ENCODE measurements at places on chromosomes 11 and 22. TPM values are rescaled to one million over a fixed set of nuclear protein-coding genes. Genes with fewer than 3 reads are reported as not detected.
A peak's percentile ranks its signal among the peaks of the same experiment; 100 is the strongest.

The SMIM35 gene
- total RNA-seq, result not detected

The HSD17B12 gene
- 84.9 TPM for total RNA-seq

The MTFP1 gene
- 16.6 TPM for total RNA-seq

The OR10G4 gene
- not detected for total RNA-seq

The KLHL35 gene
- 0.55 TPM for total RNA-seq

The OR52N5 gene
- not detected for total RNA-seq

The TMA7B gene
- total RNA-seq, result not detected

The C11orf71 gene
- 8.5 TPM for total RNA-seq

DNA sequence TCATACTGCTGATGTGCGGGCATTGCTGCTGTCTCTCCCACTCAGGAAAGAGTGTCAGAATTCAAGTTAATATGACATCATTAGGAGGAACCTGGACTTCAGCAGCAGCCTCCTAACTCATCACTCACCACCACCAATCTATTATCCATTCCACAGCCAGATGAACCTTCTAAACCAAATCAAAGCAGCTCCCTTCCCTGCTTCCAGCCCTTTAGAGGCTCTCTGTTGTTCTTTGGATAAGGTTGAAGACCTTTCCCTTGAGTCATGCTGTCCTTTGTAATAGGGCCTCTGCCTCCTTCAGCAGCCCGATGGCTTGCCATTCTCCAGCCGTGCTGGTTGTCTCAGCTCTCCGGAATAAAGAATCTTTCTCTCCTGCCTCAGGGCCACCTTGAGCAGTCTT lies 301.3 kb downstream of the DDX10 start:
- no peak for DNase-seq
- H3K27me3 ChIP-seq, result peaks cover 13% of the 10 kb centered on the region
- peaks cover under 1% of the 10 kb centered on the region for H3K4me1 ChIP-seq
- H3K36me3 ChIP-seq, result no peaks in the 10 kb centered on the region
- no peak overlapping the region for H3K4me3 ChIP-seq

- no peaks in the 10 kb centered on the region for H3K27me3 ChIP-seq
- no peak for DNase-seq
- no peak overlapping the region for H3K4me3 ChIP-seq
- H3K36me3 ChIP-seq, result peaks cover 2% of the 10 kb centered on the region
- no peak overlapping the region for H3K27ac ChIP-seq
Observed at GRCh38 chr11:93005239-93005638, 35.8 kb downstream of the MTNR1B start.

GRCh38 chr11:62402226-62402959 lies 16.4 kb upstream of the SCGB1A1 start:
- H3K4me3 ChIP-seq, result no peak overlapping the region
- peaks cover 2% of the 10 kb centered on the region for H3K27me3 ChIP-seq

DNA sequence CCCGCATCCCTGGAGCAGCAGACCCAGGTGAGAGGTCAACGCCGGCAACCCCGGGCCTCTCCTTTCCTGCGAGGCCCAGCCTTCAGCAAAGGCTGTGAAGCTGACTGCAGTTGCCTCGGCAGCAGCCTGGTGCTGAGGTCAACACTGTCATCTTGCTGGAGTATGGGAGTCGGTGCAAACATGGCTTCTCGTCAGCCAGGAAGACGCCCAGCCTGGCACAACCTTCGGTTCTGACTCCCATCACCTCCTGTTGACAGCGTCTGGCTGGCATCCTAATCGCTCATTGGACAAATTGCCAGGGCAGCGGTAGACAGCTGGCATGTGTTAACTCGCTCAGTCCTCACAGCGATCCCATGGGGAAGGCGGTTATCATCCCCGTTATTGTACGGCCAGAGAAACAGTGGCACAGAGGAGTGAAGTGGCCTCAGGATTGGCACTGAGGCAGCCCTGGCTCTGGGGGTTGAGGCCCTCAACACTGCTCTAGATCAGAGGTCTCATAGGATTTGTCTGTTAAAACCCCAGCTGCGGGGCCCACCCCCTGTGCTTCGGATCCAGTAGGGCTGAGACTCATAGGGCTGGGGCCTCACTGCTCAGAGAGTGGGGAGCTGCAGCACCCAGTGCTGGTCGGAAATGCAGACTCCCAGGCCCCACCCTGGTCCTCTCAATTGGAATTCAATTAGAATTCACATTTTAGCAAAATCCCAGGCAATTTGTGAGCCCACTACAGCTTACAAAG lies 39.3 kb upstream of the TP53I11 start:
- H3K36me3 ChIP-seq, result no peaks in the 10 kb centered on the region
- peaks cover 18% of the 10 kb centered on the region for H3K27me3 ChIP-seq
- no peaks in the 10 kb centered on the region for H3K4me1 ChIP-seq
- H3K4me3 ChIP-seq, result no peak overlapping the region
- DNase-seq, result no peak

- no peaks in the 10 kb centered on the region for H3K27me3 ChIP-seq
- peaks cover 31% of the 10 kb centered on the region for H3K4me1 ChIP-seq
- H3K36me3 ChIP-seq, result peaks cover 5% of the 10 kb centered on the region
- H3K4me3 ChIP-seq, result peak overlapping the region; percentile 31
Observed at GRCh38 chr11:65274735-65275682, 13.2 kb downstream of the POLA2 start.

GRCh38 chr11:106493751-106494150 lies 416.3 kb downstream of the AASDHPPT start:
- peaks cover 3% of the 10 kb centered on the region for H3K36me3 ChIP-seq
- H3K27me3 ChIP-seq, result no peaks in the 10 kb centered on the region
- H3K27ac ChIP-seq, result no peak overlapping the region
- H3K4me3 ChIP-seq, result no peak overlapping the region
- H3K4me1 ChIP-seq, result peaks cover 15% of the 10 kb centered on the region

DNA sequence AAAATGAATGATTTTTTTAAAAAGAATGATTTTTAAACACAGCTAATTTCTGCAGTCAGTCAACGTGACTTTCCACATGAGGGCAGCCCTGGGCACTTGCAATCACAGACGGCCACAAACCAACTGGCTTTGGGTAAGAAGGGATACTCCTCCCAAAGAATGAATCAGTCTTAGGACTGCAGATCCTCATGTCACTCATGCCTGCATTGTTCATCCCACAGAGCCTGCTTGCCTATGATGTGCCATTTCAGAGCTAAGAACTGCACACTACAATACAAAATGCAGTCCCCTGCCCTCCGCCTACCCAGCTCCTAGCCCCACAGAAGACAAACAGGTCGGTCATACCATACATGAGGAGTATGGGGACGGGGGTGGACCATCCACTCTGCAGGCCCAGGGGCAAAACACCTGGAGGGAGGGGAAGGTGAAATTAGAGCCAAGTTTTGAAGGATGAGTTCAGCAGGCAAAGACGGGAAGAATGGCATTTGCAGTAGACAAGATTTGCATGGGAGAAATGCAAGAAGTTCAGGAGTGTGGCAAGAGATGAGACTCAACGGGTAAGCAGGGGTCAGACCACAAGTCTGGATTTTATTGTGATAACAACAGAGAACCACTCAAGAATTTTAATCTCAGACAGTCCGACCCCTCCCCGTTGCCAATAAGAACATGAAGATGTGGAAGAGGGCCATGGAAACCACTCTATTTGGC lies 24.7 kb downstream of the PACSIN2 start:
- H3K27ac ChIP-seq, result no peak overlapping the region
- H3K4me3 ChIP-seq, result no peak overlapping the region
- DNase-seq, result no peak
- no peaks in the 10 kb centered on the region for H3K27me3 ChIP-seq
- H3K36me3 ChIP-seq, result peaks cover 2% of the 10 kb centered on the region

- peaks cover 3% of the 10 kb centered on the region for H3K27me3 ChIP-seq
- H3K36me3 ChIP-seq, result no peaks in the 10 kb centered on the region
- DNase-seq, result no peak
- H3K4me3 ChIP-seq, result no peak overlapping the region
- no peak overlapping the region for H3K27ac ChIP-seq
Observed at GRCh38 chr22:17079572-17079971, 5.2 kb upstream of the IL17RA start.

GRCh38 chr22:50308597-50308935 lies 1.1 kb upstream of the PLXNB2 start:
- H3K27ac ChIP-seq, result peak overlapping the region; percentile 25
- peak overlapping the region; percentile 64 for H3K4me3 ChIP-seq
- peaks cover 17% of the 10 kb centered on the region for H3K4me1 ChIP-seq
- no peak for DNase-seq
- peaks cover 1% of the 10 kb centered on the region for H3K36me3 ChIP-seq

GRCh38 chr11:67492069-67492727 lies 9.4 kb downstream of the AIP start:
- H3K27ac ChIP-seq, result no peak overlapping the region
- H3K4me1 ChIP-seq, result no peaks in the 10 kb centered on the region
- peaks cover 8% of the 10 kb centered on the region for H3K36me3 ChIP-seq
- no peaks in the 10 kb centered on the region for H3K27me3 ChIP-seq

- H3K27me3 ChIP-seq, result no peaks in the 10 kb centered on the region
- H3K4me1 ChIP-seq, result no peaks in the 10 kb centered on the region
- no peaks in the 10 kb centered on the region for H3K36me3 ChIP-seq
- no peak for DNase-seq
- H3K27ac ChIP-seq, result no peak overlapping the region
- H3K4me3 ChIP-seq, result no peak overlapping the region
Observed at GRCh38 chr22:24235315-24235714, 9.6 kb downstream of the GGT5 start.

- peak overlapping the region; percentile 84 for H3K27ac ChIP-seq
- peaks cover 23% of the 10 kb centered on the region for H3K36me3 ChIP-seq
- H3K27me3 ChIP-seq, result no peaks in the 10 kb centered on the region
- H3K4me1 ChIP-seq, result peaks cover 4% of the 10 kb centered on the region
- H3K4me3 ChIP-seq, result peak overlapping the region; percentile 7
- DNase-seq, result no peak
Observed at GRCh38 chr11:34148504-34149165, 43.2 kb downstream of the NAT10 start.

- H3K36me3 ChIP-seq, result peaks cover 8% of the 10 kb centered on the region
- no peaks in the 10 kb centered on the region for H3K27me3 ChIP-seq
- H3K4me1 ChIP-seq, result peaks cover 21% of the 10 kb centered on the region
- no peak overlapping the region for H3K4me3 ChIP-seq
- no peak for DNase-seq
Observed at GRCh38 chr11:10288881-10289764, 4.9 kb downstream of the SBF2 start.

- no peaks in the 10 kb centered on the region for H3K36me3 ChIP-seq
- H3K27me3 ChIP-seq, result peaks cover 41% of the 10 kb centered on the region
- no peak overlapping the region for H3K27ac ChIP-seq
- peaks cover 4% of the 10 kb centered on the region for H3K4me1 ChIP-seq
- H3K4me3 ChIP-seq, result no peak overlapping the region
Observed at GRCh38 chr11:77046060-77046501, 11.9 kb downstream of the B3GNT6 start.

- H3K4me3 ChIP-seq, result peak overlapping the region; percentile 14
- H3K4me1 ChIP-seq, result peaks cover 65% of the 10 kb centered on the region
- H3K27me3 ChIP-seq, result no peaks in the 10 kb centered on the region
- DNase-seq, result no peak
Observed at GRCh38 chr22:28819253-28820096, 19.1 kb upstream of the XBP1 start.

DNA sequence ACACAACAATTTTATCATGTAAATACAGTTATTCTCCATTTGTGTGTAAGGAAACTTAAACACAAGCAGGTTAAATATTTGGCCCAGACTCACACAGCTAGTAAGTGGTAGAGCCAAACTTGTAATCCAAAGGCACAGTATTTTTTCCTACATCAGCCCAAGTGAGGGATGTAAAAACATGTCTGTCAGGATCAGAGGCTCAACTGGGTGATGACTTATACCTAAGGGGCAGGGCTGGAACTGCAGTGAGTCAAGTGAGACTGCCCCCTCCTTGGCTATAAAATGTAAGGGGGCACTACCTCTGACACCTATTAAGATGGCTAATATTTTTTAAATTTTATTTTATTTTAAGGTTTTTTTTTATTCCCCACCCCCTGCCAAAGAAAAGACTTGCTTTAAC lies 82.6 kb downstream of the APIP start:
- no peak for DNase-seq
- H3K36me3 ChIP-seq, result peaks cover 7% of the 10 kb centered on the region
- no peak overlapping the region for H3K27ac ChIP-seq
- H3K4me1 ChIP-seq, result peaks cover 15% of the 10 kb centered on the region
- no peaks in the 10 kb centered on the region for H3K27me3 ChIP-seq
- H3K4me3 ChIP-seq, result no peak overlapping the region

GRCh38 chr11:75270896-75271418 lies 30.4 kb downstream of the TPBGL start:
- no peak for DNase-seq
- no peaks in the 10 kb centered on the region for H3K4me1 ChIP-seq
- H3K4me3 ChIP-seq, result no peak overlapping the region
- H3K27me3 ChIP-seq, result no peaks in the 10 kb centered on the region

DNA sequence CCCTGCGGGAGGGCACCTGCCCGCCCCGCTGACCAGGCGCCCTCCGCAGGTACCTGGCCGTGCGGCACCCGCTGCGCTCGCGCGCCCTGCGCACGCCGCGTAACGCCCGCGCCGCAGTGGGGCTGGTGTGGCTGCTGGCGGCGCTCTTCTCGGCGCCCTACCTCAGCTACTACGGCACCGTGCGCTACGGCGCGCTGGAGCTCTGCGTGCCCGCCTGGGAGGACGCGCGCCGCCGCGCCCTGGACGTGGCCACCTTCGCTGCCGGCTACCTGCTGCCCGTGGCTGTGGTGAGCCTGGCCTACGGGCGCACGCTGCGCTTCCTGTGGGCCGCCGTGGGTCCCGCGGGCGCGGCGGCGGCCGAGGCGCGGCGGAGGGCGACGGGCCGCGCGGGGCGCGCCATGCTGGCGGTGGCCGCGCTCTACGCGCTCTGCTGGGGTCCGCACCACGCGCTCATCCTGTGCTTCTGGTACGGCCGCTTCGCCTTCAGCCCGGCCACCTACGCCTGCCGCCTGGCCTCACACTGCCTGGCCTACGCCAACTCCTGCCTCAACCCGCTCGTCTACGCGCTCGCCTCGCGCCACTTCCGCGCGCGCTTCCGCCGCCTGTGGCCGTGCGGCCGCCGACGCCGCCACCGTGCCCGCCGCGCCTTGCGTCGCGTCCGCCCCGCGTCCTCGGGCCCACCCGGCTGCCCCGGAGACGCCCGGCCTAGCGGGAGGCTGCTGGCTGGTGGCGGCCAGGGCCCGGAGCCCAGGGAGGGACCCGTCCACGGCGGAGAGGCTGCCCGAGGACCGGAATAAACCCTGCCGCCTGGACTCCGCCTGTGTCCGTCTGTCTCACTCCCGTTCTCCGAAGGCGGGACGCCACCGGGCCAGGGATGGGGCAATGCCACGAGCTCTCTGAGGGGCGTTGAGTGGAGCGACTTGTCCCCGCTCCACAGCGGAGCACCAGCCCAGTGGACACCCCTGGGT lies 1.8 kb downstream of the GALR3 start:
- no peak overlapping the region for H3K27ac ChIP-seq
- H3K4me1 ChIP-seq, result peaks cover 4% of the 10 kb centered on the region
- H3K27me3 ChIP-seq, result peaks cover 40% of the 10 kb centered on the region
- peak overlapping the region; percentile 50 for H3K4me3 ChIP-seq
- peaks cover 7% of the 10 kb centered on the region for H3K36me3 ChIP-seq

- no peaks in the 10 kb centered on the region for H3K36me3 ChIP-seq
- no peak overlapping the region for H3K4me3 ChIP-seq
- H3K4me1 ChIP-seq, result no peaks in the 10 kb centered on the region
- no peak for DNase-seq
Observed at GRCh38 chr11:45237711-45238315, 48.3 kb downstream of the SYT13 start.

- no peaks in the 10 kb centered on the region for H3K36me3 ChIP-seq
- H3K27me3 ChIP-seq, result no peaks in the 10 kb centered on the region
- DNase-seq, result no peak
- peak overlapping the region; percentile 77 for H3K27ac ChIP-seq
Observed at GRCh38 chr11:12695221-12695794, 21.1 kb downstream of the TEAD1 start.

GRCh38 chr11:86249307-86250098 lies 5.0 kb downstream of the EED start:
- no peak overlapping the region for H3K27ac ChIP-seq
- H3K36me3 ChIP-seq, result peaks cover 2% of the 10 kb centered on the region
- H3K4me3 ChIP-seq, result no peak overlapping the region
- H3K4me1 ChIP-seq, result peaks cover 18% of the 10 kb centered on the region

Measured in progenitor cell of endocrine pancreas (in vitro differentiated cells).